AG10803 (cell line): ENCODE measurements at places on chromosomes 16 and 17.

- peak; percentile 100 for DNase-seq
Observed at GRCh38 chr17:7251661-7252175, at the start of gene CTDNEP1. Gene CTDNEP1 (minus strand): TSS chr17:7251734. CDS start chr17:7251296, 438 bp downstream.

GRCh38 chr17:152860-153420, 15.6 kb downstream of the SCGB1C2 start:
- DNase-seq: no peak

- DNase-seq: peak; percentile 49
Observed at GRCh38 chr17:80866050-80866793, 125.4 kb upstream of the CHMP6 start.

- DNase-seq: peak; percentile 39
Observed at GRCh38 chr16:84308120-84308519, 13.4 kb downstream of the WFDC1 start.
